ENCODE measurements at places on chromosomes 4 and X.

DNA sequence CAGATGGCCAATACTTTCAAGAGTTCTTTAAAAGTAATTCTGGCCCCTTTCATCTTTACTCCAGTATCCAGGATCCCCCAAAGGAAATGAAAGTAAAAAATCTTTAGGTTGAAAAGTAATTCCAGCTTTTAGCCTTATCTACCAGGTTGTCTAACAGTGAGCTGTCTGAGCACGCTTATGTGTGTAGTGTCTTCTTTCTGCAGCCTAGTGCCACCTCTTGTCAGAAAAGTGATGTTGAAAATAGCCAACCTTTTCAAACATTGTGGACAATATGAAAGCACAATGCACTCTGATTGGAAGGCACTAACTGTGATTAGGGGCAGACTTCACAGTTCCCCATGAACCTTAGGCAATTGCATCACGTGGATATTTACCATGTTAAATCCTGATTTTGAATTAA, 92.1 kb downstream of the RELL1 start:
- DNase-seq = no peak

DNA sequence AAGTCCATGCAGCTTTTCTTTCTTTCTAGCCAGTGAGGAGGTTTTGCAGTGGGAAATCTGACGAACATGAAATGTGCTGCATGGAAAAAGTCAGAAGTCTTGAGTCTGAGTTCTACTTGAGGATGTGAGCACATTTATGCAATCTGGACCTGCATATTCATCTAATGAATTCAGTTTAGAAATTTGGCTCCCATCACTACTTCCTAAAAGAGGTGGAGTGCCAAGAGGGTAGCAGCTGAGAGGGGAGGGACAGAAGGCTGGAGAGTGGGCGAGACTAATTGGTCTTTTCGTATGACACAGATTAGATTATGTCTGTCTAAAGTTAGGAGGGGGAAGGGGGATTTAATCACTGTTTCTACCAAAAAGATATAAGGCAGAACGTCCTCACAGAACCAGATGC, 535.9 kb downstream of the IQCM start:
- no peak for DNase-seq

DNA sequence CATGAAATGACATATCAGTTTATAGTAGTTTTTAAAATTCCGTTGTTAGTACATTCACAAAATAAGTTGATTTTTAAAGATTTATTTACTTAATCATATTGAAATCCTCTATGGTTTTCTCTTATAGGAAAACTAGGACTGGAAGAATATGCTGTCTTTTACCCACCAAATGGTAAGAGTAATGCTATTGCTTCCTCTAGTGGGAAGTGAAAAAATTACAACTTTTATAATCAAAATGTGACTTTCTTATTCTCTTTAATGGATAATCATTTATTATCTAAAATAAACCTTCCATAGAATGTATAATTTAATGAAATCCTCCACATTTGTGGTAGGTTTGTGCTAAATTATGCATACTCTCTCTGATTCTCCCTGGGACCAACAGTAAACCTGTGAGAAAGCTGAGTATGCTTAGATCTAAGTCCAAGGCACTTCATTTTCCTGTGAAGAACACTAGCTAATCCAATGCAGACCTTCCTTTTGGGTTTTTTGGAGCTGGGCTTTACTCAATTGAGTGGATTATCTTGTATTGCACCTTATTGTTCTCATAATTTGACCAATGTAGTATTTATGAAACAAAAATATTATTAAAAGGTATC, 136.2 kb downstream of the TBC1D19 start:
- no peak for DNase-seq

DNA sequence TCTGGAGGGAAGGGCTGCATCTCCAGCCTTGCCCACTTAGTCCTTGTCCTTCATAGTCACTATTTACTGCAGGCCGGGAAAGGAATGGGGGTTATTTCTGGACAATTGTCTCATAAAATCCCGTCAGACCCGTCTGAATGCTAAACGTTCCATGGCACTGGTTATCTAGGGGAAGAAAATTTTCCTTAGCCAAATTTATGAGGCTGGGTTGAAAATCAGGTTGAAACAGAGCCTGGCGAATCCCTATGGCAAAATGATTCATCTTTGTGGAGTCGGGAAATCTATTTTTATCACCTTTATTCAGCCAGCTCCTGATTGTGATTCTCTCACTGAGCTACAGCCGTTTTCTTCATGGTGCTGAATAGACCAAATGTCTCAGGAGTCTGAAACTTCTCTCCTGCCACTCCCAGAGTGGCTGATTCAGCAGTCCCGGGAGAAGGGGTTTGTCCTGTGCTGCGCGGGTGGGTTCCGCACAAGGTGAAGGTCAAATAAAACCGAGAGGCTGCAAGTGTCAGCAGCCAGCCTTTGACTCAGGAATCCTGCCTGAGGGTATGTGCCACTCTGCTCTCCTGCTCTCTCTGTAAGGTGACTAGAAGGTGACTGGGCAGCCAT, 1.0 kb downstream of the LIMCH1 start:
- no peak for DNase-seq

DNA sequence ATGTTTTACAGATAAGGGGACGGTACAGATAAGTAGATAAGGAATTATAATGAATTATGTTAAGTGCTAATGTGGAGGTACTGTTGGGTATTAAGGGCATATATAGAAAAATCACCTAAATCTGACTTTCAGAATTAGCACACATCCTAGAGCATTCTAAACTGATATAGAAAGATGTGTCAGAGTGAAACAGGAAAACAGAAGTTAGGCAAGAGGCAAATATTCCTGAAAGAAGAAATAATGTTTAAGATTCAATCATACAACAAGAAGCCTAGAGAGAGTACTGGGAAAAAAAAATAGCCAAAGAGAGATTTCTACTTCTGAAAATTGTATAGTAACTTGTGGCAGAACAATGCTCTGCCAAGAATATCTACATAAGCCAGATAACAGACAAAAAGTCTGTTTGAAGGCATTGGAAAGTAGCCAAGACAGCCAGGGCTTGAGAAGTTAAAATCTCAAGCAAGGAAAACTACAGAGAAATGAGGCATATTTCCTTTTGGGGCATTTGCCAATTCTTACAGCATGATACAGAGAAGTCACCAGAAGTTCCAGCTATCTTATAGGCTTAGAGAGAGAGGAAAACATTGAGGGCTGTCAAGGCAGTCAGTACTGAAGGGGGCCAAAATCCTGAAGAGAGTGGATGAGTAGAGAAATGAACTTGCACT, 646.0 kb downstream of the RPA4 start:
- no peak for DNase-seq

GRCh38 chr4:153451911-153452657, 14.1 kb upstream of the TMEM131L start:
- no peak for DNase-seq

DNA sequence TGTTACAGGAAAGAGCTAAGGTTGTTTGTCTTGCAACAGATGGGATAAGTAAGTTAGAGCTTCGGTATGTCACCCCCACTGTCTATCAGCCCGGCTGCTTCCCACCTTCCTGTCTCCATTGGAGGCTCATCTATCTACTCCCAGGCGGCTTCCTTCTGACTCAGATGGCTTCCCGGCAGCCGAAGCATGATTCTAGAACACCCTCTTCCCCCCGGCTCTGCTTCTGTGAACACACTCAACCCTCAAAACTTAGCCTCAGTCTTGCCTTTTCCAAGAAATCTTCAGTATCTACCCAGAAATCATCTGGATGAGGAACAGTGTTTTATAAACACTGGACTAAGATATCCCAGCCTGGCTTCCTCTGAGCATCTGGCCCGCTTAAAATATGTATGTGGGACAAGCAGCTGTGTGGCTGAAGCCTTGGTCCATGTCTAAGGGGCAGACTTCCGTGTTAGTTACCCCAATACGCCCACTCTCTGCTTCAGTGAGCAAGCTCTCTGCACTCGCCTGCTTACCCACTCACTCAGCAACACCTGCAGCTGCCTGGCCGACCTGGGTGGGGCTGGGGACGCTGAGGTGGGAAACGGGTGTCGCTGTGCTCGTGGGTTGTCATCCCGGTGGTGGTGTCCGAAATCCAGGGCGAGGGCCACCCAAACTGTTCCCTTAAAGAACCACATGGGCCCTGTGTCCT, 12.0 kb upstream of the SLC2A9 start:
- no peak for DNase-seq

All from effector CD8-positive, alpha-beta T cell (primary cell).